ENCODE measurements at places on chromosomes 5 and 9.

DNA sequence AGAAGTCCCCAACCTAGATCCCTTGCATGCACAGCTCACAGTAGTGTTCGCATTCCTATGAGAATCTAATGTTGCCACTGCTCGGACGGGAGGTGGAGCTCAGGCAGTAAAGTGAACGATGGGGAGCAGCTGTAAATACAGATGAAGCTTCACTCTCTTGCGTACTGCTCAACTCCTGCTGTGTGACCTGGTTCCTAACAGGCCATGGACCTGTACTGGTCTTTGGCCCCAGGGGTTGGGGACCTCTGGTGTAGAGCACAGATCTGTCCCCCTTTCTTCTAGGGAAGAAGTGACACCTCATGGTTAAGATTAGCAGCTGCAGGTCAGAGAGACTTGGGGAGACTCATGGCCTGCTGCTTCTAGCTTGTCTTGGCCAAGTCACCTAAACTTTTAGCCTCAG is 7.1 kb downstream of the ARHGEF28 start:
- no peak for DNase-seq

GRCh38 chr9:36169708-36170107 is 520 bp downstream of the CCIN start:
- DNase-seq = no peak

DNA sequence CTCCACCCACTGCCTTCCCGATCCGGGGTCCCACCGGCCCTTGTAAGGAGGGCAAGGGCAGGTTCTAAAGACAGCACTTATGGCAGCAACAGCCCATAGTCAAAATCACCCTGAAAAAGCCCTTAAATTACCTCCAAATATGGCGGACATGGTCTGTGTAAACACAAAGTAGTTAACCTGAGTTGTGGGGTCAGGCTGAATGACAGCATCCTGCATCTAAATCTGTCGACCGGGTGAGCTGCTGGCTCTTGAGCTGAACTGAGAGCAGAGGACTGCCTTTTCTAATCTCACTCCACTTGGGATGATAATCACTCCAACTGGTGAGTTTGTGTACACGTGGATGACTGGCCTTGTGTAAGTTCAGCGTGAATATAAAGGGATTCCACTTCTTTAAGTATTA is 249.6 kb downstream of the DENND1A start:
- no peak for DNase-seq

GRCh38 chr5:160342413-160342941 is 27.9 kb downstream of the C1QTNF2 start:
- no peak for DNase-seq

GRCh38 chr5:2168601-2169429 is 286.1 kb upstream of the IRX4 start:
- DNase-seq = no peak

DNA sequence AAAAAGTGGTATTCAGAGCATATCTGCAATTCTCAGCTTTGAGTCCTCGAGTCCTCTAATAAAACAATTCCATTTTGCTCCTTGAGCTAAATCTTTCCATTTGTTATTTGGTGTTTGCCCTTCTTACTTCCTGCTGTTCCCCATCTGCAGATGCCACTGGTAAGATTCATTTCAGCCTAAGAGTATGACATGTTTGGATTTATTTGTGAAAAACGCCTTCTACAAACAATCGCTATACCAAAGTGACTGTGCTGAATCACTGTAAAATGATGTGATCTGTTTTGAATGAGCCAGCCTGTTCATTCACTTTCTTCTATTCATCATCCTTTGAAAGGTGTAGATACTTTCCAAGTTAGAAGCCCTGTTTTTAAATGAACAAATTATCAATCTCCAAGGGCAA is 27.7 kb downstream of the KCTD16 start:
- DNase-seq = no peak

DNA sequence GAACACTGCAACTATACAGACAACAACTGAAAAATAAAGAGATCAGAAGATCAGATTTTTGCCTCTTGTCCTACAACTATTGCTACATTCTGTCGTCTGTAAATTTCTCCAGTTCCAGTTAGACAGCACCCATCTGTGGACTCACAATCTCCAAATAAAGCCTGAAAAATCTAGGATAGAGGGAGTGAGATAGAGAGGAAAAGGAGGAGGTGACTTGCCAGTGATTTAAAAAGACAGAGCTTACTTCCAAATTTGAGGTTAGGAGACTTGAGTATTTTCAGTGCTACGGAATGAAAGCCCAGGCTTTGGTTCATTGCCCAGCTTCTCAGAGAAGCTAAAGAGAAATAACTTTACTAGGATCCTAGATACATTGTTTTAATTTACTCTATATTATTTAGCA is 63.6 kb downstream of the PTCD2 start:
- DNase-seq = no peak

- DNase-seq = peak; percentile 75
These were observed 27.4 kb downstream of the UNC5A start for GRCh38 chr5:176837707-176838115.

GRCh38 chr5:27010646-27011045 is 27.7 kb downstream of the CDH9 start:
- DNase-seq = no peak

GRCh38 chr5:35032356-35032755 is 15.4 kb downstream of the AGXT2 start:
- DNase-seq = no peak

- no peak for DNase-seq
These were observed 100.4 kb upstream of the CLINT1 start for GRCh38 chr5:157959370-157959769.

GRCh38 chr9:82554381-82554780 is 508.6 kb downstream of the RASEF start:
- DNase-seq = no peak

DNA sequence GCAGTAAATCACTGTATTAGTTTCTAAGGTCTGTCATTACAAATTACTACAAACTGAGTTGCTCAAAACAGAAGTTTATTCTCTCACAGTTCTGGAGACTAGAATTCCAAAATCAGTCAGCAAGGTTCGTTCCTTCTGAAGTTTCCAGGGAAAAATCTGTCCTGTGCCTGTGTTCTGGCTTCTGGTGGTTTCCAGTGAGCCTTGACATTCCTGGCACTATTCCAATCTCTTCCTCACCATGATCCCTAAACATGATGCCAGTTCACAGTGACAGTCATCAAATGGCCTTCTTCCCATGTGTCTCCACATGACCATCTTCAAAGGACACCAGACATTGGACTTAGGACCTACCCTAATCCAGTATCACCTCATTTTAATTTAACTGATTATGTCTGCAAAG is 351.4 kb downstream of the PLK2 start:
- no peak for DNase-seq

DNA sequence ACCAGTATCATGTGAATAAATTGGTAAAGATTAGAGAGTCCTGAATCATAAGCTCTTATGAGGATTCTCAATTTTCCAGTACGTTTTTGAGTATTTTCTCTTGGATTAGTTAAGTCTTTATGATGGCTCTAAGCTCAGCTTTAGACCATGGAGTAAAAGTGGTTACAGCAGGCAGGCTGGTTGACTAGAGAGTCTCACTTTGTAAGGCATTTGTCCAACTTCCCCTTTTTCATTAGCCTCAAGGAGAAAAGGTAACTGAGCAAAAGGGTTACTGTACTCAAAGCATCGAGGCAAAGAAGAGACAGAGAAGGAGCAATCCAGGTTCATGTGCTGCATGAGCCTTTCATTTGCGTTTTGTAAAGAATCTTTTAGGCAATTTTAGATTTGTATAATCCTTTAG is 8.5 kb downstream of the NOP16 start:
- no peak for DNase-seq

- DNase-seq = no peak
These were observed 234.4 kb upstream of the DAPK1 start for GRCh38 chr9:87263291-87263690.

GRCh38 chr9:94511134-94511954 is 43.5 kb upstream of the PCAT7 start:
- no peak for DNase-seq

DNA sequence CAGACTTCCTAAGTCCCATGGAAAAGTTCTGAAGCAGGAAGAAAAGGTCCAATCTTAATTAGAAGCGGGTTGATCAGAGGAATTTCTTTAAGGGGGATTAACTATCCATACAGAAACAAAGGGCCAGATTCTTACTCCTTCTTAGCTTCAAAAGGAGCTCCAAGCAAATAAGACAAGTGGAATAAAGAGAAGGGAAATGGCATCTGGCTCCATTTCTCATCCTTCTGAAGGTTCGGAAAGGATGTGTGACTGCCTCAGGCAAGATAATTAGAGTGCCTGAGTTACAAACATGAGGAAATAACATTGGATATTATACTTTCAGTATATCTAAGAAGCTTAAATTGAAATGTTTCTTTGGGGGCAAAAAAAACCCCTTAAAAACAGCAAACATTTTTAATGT is 88.1 kb upstream of the ADAMTS19 start:
- no peak for DNase-seq

DNA sequence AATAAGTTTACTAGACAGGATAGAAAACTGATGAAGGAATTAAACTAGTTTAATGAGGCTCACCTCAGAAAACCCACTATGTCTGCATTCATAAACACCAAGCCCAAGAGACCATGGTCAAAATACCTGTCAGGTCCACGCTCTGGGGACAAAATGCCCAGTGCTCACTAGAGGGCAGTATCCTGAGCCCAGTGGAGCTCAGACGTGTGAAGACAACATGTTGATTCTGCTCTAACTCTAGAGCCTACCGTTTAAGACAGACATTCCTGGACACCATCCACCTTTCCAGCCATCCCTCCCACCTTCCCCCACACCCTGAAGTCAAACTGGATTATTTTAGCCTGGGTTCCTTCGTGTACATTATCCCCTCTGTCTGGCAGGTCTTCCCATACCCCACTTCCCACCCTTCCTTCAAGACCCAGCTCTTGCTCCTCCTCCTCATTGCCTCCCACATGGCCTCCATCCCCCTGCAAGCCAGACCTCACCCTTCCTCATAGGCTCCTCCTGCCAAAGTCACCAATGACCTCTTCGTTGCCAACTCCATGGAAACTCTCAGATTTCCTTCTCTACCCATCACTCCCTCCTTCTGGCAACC is 142.3 kb upstream of the FSTL4 start:
- DNase-seq = peak; percentile 35

DNA sequence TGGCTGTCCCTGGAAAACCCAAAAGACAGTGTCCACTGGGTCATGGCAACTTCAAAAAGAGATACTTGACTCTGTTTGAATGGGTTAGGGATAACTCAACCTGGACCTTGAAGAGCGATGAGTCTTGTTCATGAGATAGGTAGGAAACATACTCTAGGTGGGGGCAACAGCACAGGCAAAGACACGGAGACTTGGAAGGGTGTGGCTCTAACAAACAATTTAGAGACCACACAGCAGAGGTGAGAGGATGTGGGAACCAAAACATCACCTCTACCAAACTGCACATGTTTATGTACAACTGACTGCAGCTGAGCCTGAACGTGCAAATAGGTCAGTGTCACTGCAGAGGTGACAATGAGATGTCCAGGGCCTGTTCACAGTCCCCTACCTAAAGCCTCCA is 247.7 kb upstream of the ADRA1B start:
- no peak for DNase-seq

- no peak for DNase-seq
These were observed 1.7 kb downstream of the STPG3 start for GRCh38 chr9:137252555-137253506.

- no peak for DNase-seq
These were observed 39.4 kb downstream of the SUSD1 start for GRCh38 chr9:112135706-112136105.

GRCh38 chr5:137091472-137091871 is 407.7 kb downstream of the SPOCK1 start:
- no peak for DNase-seq

DNA sequence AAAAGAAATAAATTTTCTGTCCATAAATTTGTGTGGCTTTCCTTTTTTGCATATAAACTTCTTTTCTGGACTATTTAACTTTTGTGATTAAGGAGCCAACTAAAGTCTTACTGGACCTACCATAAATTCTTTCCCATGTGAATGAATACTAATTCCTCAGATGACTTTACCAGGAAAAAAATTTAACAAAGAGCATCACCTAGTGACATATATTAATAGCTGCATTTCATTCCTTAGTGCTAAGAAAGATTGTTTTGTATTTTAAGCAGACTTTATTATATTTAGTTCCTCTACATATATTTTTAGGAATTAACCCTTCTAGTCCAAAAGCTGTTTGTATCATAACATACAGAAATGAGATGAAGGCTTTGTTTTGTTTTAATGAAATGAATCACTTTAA is 64.4 kb downstream of the C9orf85 start:
- no peak for DNase-seq

DNA sequence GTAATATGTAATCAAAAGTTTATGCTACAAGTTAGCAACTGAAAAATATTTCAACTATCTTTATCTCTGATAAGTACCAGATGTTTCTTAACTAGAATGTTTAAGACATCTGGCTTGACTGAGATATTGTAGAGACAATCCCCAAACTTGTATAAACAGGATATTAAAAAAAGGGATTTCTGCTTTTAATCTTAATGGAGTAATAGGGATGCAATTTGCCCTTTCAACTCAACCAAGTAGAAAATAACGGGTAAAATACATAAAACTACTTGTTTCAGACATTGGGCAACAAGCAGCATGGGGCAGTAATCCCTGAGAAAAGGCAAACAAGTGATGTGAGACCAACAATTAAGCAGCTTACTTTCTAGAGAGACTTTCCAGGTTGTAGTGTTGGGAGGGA is 9.4 kb upstream of the ADAMTS12 start:
- DNase-seq = no peak

DNA sequence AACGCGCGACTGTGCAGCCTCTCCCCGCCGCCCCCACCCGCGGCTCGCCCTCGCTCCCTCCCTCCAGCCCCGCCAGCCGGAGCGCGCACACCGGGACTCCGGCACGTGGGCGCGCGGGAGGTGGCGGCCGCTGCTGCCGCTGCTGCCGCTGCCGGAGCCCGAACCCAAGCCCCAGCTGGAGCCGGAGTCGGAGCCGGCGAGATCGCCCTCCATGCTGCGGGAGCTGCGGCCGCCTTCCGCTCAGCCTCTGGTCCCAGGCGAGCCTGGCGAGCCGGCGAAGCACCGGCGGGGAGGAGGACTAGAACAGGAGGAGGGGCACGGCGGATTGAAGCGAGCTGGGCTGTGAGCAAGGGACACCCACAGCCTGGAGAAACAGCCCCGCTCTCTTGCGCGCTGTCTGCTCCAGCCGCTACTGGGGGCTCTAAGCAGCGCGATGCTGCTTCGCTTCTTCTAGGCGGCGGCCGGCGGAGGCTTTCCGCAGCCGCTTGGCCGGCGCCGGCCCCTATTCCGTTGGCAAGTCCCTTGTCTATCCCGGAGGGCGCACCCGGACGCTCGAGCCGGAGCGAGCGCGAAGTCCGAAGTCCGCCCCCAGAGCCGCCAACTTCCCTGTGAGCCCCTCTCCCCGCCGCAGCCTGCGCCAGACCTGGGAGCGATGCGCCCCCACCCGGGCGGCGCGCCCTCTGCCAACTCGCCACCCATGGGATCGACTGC is 598.7 kb upstream of the SGCD start:
- no peak for DNase-seq

GRCh38 chr9:114153761-114154599 is 1.4 kb upstream of the COL27A1 start:
- DNase-seq = no peak

- DNase-seq = no peak
These were observed 41.6 kb upstream of the ZNF300 start for GRCh38 chr5:150946351-150946905.
